Bronchial epithelial cell (primary cell): ENCODE measurements at places on chromosomes 3 and 15. TPM values are rescaled to one million over a fixed set of nuclear protein-coding genes. Genes with fewer than 3 reads are reported as not detected.

The GOLGA8O gene
- total RNA-seq = 0.51 TPM in 1 of 2 replicates, not detected in the other

The CLDN16 gene
- 0.26 and 0.51 TPM in 2 replicates for total RNA-seq

The PP2D1 gene
- not detected in 2 replicates for total RNA-seq

The CHD2 gene
- 65.6 and 104 TPM in 2 replicates for total RNA-seq

The AGBL1 gene
- not detected in 2 replicates for total RNA-seq

The ARGFX gene
- total RNA-seq = not detected in 2 replicates

The ECE2 gene
- total RNA-seq = not detected in 2 replicates

The ATP13A4 gene
- 4.2 and 37.3 TPM in 2 replicates for total RNA-seq

DNA sequence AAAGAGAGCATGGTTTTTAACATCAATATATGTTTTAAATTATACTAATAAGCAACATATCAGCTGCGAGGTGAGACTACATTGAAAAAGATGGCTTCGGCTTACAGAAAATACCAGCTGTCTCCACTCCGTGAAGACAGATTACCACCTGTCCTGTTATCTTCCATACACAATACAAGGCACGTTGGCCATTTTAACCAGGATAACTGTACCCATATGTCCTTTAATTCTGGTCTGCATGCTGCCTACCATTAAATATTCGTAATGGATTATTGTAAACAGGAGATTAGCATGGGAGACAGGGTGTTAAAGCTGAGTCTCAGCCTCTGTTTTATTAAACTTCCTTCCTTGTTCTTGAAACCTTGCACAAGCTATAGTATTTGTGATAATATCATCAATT lies 855.5 kb downstream of the ROBO1 start:
- no peak for DNase-seq

DNA sequence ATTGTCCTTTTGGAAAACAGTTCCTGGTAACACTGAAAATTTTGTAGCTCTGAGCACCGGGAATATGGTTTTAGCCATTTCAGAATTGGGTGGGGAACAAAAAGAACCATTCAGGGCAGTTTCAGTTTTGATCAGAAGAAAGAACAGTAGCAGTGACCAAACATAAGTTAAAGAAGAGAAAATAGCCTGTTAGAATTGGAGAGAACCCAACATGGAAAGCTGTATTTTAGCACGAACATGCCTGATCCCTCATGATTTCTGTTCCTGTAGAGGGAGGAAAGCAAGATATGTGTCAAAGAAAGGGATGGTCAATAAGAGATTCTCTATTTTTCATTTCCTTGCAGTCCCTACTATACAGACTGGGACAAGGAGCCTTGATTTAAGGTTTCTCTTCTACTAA lies 119.9 kb downstream of the ALDH1A2 start:
- DNase-seq = no peak

GRCh38 chr3:180417241-180417640 lies 184.7 kb upstream of the TTC14 start:
- DNase-seq = peak; percentile 33

GRCh38 chr3:194941956-194942511 lies 256.4 kb downstream of the FAM43A start:
- DNase-seq = no peak

GRCh38 chr15:35546511-35547381 lies 781 bp upstream of the DPH6 start:
- DNase-seq = no peak

DNA sequence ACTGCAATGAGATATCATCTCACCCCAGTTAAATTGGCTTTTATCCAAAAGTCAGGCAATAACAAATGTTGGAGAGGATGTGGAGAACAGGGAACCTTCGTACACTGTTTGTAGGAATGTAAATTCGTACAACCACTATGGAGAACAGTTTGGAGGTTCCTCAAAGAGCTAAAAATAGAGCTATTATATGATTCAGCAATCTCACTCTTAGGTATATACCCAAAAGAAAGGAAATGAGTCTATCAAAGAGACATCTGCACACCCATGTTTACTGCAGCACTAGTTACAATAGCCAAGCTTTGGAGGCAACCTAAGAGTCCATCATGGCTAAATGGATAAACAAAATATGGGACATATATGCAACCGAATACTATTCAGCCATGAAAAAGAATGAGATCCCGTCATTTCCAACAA lies 68.0 kb upstream of the HES1 start:
- peak; percentile 89 for DNase-seq

DNA sequence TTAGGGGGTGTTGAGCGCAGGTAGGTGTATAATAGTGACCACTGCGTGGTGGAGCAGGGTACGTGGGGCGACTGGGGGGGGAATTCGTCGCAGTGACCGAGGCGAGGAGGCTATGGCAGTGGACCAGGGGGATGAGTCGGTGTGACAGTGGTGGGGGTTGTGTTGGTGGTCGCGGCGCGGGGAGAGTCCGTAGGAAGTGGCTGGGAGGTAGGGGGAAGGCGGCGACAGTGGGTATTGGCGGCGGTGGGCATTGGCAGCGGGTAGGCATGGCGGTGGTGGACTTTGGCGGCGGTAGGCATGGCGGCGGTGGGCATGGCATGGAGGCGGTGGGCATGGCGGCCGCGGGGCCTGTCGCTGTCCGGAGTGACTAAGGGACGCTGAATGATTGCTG lies 739 bp downstream of the SNRPN start:
- no peak for DNase-seq

- DNase-seq = no peak
Observed at GRCh38 chr3:39216176-39216790, 23.9 kb upstream of the XIRP1 start.

DNA sequence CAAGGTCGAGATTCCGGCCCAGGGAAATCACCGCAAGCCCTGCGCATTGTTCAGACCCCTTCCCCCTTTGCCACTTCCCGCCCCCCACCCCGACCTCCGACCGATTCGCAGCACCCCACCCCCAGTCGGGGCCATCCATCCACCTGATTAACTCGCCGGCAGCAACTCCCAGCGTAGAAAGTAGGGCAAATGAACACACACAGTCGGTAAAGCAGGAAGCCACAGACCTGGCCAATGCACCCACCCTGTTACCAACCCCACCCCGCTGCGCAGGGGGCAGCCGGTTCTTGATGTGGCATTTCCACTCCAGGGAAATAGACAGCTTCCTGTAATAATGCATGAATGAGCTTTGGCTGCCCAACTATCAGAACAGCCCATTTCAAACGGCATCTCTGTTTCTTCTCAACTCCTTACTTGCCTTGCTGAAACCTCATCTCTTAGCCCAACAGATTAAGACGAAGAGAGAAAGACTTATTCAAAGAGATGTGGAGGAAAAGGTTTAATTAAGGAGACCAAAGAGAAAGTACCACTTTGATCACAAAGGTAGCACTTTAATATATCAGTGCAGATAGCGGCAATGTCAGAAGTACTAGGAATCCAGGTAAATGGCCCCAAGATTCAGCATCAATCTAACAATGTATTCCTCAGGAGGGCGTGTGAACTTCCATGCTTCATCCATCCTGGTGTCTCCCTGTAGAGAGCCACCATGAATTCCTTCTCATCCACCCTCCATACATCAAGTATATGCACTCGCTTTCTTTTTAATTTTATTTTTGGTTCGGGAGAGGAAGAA lies 1.9 kb downstream of the TNIK start:
- no peak for DNase-seq

GRCh38 chr3:12588039-12589009 lies 31.4 kb downstream of the MKRN2 start:
- peak; percentile 72 for DNase-seq

DNA sequence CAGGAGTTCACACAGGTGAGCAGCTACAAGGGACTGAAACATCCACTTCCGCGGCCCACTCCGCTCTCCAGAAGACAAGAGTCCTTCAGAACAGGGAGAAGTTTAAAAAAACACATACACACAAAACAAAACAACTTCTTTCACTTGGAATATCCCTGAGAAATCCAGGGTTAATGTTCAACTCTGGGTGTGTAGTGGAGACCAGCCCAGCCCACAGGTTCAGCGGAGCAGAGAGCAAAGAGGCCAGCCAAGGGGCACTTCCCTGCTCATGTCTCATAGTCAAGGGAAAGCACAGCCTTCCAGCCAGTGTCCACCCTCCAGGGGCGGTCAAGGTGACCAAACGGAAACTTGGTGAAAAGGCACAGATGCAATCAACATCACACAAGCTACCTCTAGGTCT lies 41.6 kb downstream of the WNT5A start:
- DNase-seq = no peak

DNA sequence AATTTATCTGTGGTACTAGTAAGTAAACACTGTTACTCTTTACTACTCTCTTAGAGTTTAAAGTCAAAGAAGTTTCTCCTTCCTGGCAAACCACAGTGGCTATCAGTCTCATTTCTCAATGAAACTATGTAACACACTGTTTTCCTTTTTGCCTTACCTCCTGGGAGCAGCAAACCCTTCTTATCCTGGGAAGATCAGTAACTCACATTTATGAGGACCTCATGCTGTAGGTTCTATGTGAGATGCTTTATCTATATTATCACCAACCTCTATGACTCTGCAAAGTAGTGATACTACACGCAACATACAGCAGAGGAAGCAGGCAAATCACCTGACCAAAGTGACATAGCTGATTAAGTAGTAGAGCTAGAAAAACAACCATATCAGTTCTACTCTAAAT lies 35.3 kb downstream of the PBRM1 start:
- DNase-seq = no peak

DNA sequence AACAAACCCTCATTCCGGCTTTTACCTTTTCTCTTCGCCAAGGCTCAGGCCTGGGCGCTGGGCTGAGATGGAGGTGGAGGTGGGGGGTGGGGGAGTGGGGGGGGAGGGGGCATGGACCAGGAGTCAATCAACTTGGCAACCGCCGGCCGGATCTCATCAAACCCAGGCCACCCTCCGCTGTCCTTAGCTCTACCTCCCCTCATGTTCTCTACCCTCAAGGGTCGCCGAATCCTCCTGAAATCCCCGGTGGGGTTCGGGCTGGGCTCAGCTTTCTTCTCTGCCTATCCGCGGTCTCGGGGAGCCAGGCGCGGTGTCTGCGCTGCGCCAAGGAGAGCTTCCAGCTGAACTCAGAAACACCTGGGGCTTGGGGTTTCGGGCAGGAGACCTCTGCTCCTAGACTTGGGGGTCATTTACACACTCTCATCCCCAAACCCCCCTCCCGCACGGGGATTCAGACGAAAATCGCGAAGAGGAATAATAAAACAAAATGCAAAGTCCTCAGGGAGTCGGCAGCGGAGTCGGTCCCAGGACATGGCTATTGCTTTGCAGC lies 2.5 kb downstream of the ONECUT1 start:
- no peak for DNase-seq

GRCh38 chr3:144407335-144407734 lies 435.7 kb downstream of the DIPK2A start:
- DNase-seq = no peak

DNA sequence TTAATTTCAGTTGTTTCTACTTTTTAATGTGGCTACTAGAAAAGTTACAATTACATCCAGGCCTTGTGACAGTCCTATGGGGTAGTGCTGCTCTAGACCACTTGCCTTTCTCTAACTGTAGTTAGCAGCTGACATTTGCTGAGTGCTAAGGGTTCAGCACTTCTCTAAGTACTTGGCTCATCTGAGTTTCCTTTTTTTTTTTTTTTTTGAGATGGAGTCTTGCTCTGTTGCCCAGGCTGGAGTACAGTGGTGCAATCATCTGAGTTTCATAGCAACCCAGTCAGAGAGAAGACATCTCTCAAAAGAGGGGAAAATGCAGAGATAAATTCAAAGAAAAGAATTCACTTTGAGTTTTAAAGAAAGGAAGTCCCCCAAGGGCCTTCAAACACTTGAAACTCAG lies 130.8 kb downstream of the MYLK start:
- DNase-seq = no peak

- DNase-seq = no peak
Observed at GRCh38 chr3:69009559-69010410, 3.7 kb downstream of the EOGT start.

DNA sequence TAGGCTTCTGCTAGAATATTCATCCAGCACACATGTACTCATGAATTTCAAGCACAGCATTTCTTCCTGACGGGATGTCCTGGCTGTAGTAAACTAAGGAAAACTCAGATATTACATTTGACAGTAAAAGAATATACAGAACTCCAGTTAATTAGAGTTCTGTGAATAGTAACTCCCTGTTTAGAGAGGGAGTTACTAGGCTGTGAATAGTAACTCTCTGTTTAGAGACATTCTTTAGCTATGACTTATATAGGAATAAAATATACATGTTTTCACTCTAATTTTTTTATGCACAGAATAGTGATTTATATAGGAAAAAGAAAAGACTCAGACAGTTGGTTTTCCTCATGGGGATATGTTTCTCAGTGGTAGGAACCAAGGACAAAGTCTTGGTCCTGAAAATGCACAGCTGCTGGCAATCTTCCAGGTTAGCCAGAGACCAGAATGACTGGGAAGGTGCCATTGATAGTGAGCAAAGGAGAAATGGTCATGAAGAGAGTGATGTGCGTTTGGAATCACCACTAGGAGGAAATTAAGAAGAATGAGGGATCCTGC lies 480.7 kb upstream of the THBS1 start:
- no peak for DNase-seq
